Gastroesophageal sphincter (tissue), 4 donors: ENCODE measurements at places on chromosomes 3 and 15.

DNA sequence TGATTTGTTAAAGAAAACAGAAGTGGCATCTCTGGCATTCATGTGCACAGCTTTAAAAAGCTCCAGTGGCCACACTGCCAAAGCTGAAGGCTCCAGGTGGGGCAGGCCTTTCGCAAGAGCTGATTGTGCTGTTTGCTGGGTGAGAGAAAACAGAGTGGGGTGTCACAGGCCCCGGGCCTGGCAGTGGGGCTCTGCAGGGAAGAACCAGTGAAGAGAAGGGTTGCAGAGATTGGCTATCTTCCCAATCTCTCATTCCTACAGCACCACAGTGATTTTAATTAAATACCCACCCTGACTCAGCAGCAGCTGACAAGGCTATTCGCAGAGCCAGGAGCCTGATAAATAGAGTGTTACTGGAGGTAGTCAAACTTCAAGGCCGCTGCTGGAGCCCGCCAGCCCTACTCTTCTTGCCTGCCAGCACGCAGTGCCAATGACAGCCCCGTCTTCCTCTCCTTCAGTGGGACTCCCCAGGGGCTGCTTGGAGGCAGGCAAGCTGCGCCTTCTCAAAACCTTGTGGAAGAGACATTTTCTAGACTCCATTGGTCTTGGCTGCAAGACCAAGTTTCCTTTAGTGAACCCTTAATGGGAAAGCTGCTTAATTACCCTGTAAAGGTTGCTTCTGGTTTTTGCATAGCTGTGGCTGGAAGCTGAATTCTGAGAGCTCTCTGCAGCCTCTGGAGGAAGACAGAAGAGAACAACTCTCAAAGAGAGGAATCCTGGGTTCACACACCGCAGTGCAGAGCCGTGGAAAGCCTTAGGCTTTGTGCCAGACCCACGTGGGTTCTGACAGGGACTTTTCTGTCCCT lies 225.8 kb upstream of the SLCO3A1 start:
- no peaks in the 10 kb centered on the region for H3K36me3 ChIP-seq
- no peaks in the 10 kb centered on the region for H3K4me1 ChIP-seq
- H3K4me3 ChIP-seq: no peak overlapping the region
- ATAC-seq: peak; percentile 85

- no peaks in the 10 kb centered on the region for H3K27me3 ChIP-seq
- no peaks in the 10 kb centered on the region for H3K36me3 ChIP-seq
- no peak overlapping the region for H3K4me3 ChIP-seq
- no peak for ATAC-seq
- H3K27ac ChIP-seq: no peak overlapping the region
These were observed 21.3 kb downstream of the WDR53 start for GRCh38 chr3:196547067-196547466.

GRCh38 chr15:73792415-73792814 lies 39.3 kb upstream of the INSYN1 start:
- H3K27me3 ChIP-seq: no peaks in the 10 kb centered on the region
- H3K27ac ChIP-seq: no peak overlapping the region
- no peaks in the 10 kb centered on the region for H3K4me1 ChIP-seq
- H3K36me3 ChIP-seq: no peaks in the 10 kb centered on the region
- ATAC-seq: no peak

DNA sequence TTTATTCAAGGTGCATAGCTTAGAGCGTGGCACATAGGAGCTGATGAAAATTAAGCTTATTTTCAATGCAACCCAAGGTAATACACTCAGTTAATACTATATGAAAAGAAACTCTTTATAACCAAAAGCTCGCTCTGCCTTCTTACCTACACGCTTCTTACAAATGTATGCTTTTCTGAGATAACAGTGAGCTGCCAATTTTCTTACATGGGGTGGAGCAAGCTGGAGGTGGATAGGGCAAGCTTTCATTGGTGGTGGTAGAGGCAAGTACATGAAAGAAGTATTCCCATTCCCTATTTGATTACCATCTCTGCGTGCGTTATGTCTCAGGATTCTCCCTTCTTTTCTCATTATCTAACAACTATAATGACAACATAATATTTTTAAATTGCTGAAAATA lies 8.9 kb downstream of the DZIP3 start:
- H3K27ac ChIP-seq: no peak overlapping the region
- H3K4me1 ChIP-seq: peaks cover 22% of the 10 kb centered on the region
- no peak overlapping the region for H3K4me3 ChIP-seq
- H3K36me3 ChIP-seq: no peaks in the 10 kb centered on the region
- ATAC-seq: no peak

- no peak overlapping the region for H3K4me3 ChIP-seq
- ATAC-seq: no peak
These were observed 29.9 kb downstream of the SLC41A3 start for GRCh38 chr3:126053949-126054569.

DNA sequence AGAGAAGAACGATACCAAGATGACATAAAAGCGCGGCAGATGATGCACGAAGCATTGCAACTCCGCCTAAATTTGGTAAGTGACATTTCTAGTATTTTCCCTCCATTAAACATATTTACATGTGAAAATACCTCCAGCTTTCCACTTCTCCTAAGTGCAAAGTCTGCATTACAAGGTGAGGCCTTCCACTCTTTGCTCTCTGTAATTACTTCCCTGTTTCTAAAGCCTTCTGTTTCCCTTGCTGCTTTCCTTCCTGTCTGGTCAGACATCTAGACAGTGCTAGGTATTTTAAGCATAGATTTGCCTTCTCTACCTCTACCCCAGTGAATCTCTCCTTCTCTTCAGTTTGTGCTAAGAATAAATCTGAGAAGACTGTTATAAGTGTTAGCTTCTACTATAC lies 1.9 kb downstream of the P2RY12 start:
- H3K27ac ChIP-seq: no peak overlapping the region
- no peaks in the 10 kb centered on the region for H3K27me3 ChIP-seq
- ATAC-seq: no peak

GRCh38 chr3:184663756-184664155 lies 48.1 kb downstream of the MAGEF1 start:
- no peaks in the 10 kb centered on the region for H3K36me3 ChIP-seq
- no peak overlapping the region for H3K4me3 ChIP-seq
- ATAC-seq: no peak
- no peak overlapping the region for H3K27ac ChIP-seq

DNA sequence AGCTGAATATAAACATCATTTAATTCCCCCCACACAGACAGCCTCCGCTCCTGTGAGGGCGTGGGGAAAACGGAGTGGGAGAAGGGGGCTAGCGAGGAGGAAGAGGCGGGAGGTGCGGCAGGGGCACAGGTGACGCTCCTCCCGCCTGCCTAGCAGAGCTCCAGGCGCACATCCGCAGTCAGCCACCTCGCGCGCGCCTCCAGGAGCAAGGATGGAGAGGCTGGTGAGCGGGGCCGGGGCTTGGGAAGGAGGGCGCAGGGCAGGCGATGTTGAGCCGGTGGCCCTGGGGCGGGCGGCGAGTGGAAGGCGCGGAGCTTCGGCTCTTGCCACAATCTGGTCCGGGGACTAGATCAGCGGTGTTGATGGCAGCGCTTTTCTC lies at the start of gene CD200:
CD200 (plus strand) TSS at position 155 of the 379 bp plus-strand sequence; CDS start at position 212, 57 bp downstream.
- peak; percentile 79 for ATAC-seq
- H3K4me3 ChIP-seq: peak within 1 kb of the TSS; percentile 89
- H3K4me1 ChIP-seq: no peaks in the 10 kb centered on the region
- H3K27me3 ChIP-seq: peaks cover 5% of the 10 kb centered on the region
- H3K27ac ChIP-seq: peak within 1 kb of the TSS; percentile 81

GRCh38 chr3:154776549-154777225 lies 303.4 kb upstream of the MME start:
- H3K4me1 ChIP-seq: peaks cover 11% of the 10 kb centered on the region
- no peak for ATAC-seq
- no peak overlapping the region for H3K27ac ChIP-seq
- no peak overlapping the region for H3K4me3 ChIP-seq

DNA sequence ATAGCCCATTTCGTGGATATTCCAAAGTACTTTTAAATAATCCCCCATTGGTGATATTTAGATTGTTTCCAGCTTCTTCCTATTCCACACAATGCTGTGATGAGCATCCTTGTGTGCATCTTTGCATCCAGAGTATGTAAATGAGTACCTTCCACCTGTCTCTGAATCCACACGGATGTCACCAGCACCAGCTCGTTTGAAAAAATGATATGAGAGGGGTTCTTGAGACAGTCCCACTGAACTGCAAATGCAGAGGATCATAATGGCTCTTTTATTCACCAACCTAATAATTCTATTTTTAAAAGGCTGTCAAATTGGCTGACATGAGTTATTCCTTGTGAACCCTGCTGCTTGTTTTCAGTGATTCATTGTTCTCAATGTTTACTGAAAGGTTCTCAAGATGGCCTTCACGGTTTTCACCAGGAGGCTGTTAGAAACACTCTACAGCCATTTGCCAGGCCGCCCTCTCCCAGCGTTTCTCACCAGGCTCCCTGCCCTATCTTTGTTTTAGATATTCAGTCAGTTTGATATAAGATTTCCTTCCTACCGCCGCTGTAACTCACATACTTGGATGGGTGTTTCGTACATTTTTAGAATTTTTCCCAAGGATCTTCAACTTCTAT lies 96.7 kb upstream of the PTPRG start:
- no peaks in the 10 kb centered on the region for H3K27me3 ChIP-seq
- H3K4me3 ChIP-seq: no peak overlapping the region
- no peak overlapping the region for H3K27ac ChIP-seq
- no peak for ATAC-seq

- no peaks in the 10 kb centered on the region for H3K4me1 ChIP-seq
- H3K27ac ChIP-seq: no peak overlapping the region
These were observed 59.6 kb downstream of the CCDC66 start for GRCh38 chr3:56616478-56617006.

GRCh38 chr3:10600296-10600714 lies 94.9 kb upstream of the ATP2B2 start:
- H3K27ac ChIP-seq: no peak overlapping the region
- ATAC-seq: no peak
- no peaks in the 10 kb centered on the region for H3K36me3 ChIP-seq

- H3K4me1 ChIP-seq: no peaks in the 10 kb centered on the region
- no peak overlapping the region for H3K4me3 ChIP-seq
- no peak overlapping the region for H3K27ac ChIP-seq
- ATAC-seq: no peak
- no peaks in the 10 kb centered on the region for H3K27me3 ChIP-seq
These were observed 38.6 kb downstream of the BTLA start for GRCh38 chr3:112460519-112461195.

GRCh38 chr3:24052446-24052845 lies 107.4 kb downstream of the NR1D2 start:
- no peak overlapping the region for H3K27ac ChIP-seq
- no peaks in the 10 kb centered on the region for H3K27me3 ChIP-seq
- no peaks in the 10 kb centered on the region for H3K36me3 ChIP-seq
- ATAC-seq: no peak
- no peak overlapping the region for H3K4me3 ChIP-seq
- H3K4me1 ChIP-seq: peaks cover 2% of the 10 kb centered on the region

DNA sequence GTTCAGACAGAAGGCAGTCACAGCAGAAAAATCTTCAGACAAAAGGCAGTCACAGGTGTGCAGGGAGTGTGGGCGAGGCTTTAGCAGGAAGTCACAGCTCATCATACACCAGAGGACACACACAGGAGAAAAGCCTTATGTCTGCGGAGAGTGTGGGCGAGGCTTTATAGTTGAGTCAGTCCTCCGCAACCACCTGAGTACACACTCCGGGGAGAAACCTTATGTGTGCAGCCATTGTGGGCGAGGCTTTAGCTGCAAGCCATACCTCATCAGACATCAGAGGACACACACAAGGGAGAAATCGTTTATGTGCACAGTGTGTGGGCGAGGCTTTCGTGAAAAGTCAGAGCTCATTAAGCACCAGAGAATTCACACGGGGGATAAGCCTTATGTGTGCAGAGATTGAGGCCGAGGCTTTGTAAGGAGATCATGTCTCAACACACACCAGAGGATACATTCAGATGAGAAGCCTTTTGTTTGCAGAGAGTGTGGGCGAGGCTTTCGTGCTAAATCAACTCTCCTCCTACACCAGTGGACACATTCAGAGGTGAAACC lies 27.6 kb downstream of the ZNF589 start:
- H3K36me3 ChIP-seq: peaks cover 71% of the 10 kb centered on the region
- H3K27ac ChIP-seq: no peak overlapping the region
- no peak for ATAC-seq

DNA sequence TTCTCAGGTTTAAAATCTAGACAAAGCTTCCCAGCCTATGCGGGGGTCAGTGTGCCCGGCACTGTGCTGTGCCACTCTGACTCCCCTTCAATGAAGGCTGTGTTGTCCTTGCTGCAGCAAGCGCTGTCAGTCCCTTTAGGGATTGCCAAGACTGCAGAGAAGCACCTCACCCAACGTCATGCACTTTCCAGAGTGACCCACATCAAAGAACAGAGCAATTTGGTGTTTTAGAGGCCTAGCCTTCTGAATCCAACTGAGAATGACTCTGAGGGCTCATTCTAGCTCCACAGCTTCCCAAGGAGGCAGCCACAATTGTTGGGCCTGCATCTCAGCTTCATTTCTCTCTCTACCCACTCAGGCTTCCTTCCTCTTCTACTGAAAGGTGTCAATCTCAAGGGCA lies 26.4 kb downstream of the SLC9A9 start:
- H3K27ac ChIP-seq: peak overlapping the region; percentile 51
- no peak overlapping the region for H3K4me3 ChIP-seq
- H3K27me3 ChIP-seq: no peaks in the 10 kb centered on the region

- no peaks in the 10 kb centered on the region for H3K36me3 ChIP-seq
- no peak overlapping the region for H3K27ac ChIP-seq
- H3K27me3 ChIP-seq: no peaks in the 10 kb centered on the region
- ATAC-seq: no peak
- no peak overlapping the region for H3K4me3 ChIP-seq
These were observed 749.6 kb downstream of the AGBL1 start for GRCh38 chr15:86829245-86829644.

DNA sequence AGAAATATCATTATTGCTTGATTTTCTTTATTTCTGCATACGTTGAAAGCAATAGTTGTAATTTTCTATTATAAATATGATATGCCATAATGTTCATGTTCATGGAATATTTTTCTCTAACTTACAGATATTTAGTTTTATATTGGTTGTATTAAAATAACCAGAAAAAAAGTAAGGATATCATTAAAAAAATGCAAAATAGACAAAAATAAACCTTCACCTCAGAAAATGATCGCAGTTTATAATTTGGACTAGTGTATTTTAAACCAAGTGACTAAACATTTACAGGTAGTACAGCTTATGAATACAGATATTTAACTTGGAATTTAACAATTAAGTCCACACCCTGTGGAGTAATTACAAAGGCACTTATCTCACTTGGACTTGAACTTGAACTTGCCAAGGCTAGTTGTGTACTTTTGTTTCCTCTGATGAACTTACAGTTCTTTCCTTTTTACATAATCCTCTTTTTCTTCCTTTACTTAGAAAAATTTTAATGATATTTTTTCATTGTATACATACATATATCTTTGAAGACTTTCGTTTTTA lies 156.7 kb downstream of the CHL1 start:
- no peak for ATAC-seq
- no peaks in the 10 kb centered on the region for H3K4me1 ChIP-seq
- H3K36me3 ChIP-seq: no peaks in the 10 kb centered on the region
- H3K4me3 ChIP-seq: no peak overlapping the region
- no peaks in the 10 kb centered on the region for H3K27me3 ChIP-seq

- H3K4me1 ChIP-seq: no peaks in the 10 kb centered on the region
- H3K27me3 ChIP-seq: no peaks in the 10 kb centered on the region
- H3K4me3 ChIP-seq: no peak overlapping the region
- no peak for ATAC-seq
These were observed 256.6 kb downstream of the CNTN3 start for GRCh38 chr3:74357881-74358280.
